Dermis microvascular lymphatic vessel endothelial cell (primary cell): ENCODE measurements at places on chromosomes 4 and X. TPM values are rescaled to one million over a fixed set of nuclear protein-coding genes. Genes with fewer than 3 reads are reported as not detected.
A peak's percentile ranks its signal among the peaks of the same experiment; 100 is the strongest.

Gene FABP2
- not detected in 2 replicates for total RNA-seq

Gene H2BW2
- total RNA-seq, result not detected in 2 replicates

Gene CRMP1
- 0.13 and 1.5 TPM in 2 replicates for total RNA-seq

Gene XK
- total RNA-seq, result under 0.01 TPM in 2 replicates

Gene LAP3
- total RNA-seq, result 92.7 and 125 TPM in 2 replicates

Gene RTL5
- total RNA-seq, result 0.13 and 0.38 TPM in 2 replicates

Gene DCAF4L1
- total RNA-seq, result 0.13 TPM in 2 replicates

Gene PABPC1L2A
- not detected in 2 replicates for total RNA-seq

Gene TMEM271
- total RNA-seq, result not detected in 2 replicates

Gene NMU
- total RNA-seq, result 0.13 TPM in 1 of 2 replicates, not detected in the other

Gene RHOXF2B
- total RNA-seq, result not detected in 2 replicates

Gene MXRA5
- not detected in 2 replicates for total RNA-seq

Gene PWWP3B
- total RNA-seq, result not detected in 2 replicates

Gene SSX2
- total RNA-seq, result not detected in 2 replicates

Gene APBB2
- total RNA-seq, result 23.0 and 30.9 TPM in 2 replicates

Gene EVC2
- 7.1 and 10.4 TPM in 2 replicates for total RNA-seq

DNA sequence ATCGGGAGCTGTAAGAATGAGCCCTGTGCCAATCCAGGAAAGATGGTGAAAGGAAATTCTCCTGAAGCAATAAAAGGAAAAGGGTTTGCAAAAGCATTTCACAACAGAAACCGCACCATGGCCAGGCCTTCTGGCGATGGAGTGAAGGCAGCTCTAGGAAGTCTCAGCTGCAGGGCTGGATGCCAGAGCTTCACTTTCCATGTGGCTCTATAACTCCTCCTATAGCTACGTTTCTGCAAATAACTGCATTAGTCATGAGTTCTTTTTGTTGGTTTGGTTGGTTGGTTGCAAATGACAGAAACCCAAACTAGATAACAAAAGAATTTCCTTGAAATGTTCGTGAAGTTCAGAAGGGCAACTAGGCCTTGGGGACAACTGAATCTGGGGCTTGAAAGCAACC lies 84.6 kb downstream of the RELL1 start:
- peak; percentile 13 for DNase-seq

DNA sequence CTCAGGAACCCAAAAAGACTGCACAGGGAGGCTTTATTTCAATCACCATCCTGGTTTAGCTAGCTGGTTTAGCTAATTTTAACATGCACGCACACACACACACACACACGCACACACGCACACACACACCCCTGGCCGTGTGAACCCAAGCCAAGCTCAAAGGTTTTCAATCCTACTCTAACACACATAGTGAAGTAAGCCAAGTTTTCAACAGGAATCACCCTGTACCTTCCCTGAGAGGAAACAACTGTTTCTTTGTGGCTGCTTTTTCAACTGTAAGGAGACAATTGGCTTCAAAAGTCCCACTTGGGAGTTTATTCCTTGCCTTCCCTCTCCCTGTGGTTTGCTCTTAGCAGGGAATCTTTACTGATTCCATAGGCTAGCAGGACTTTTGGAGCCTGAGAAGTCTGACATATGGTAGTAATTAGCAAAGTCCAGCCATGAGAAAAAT lies 98.9 kb upstream of the BMP3 start:
- no peak for DNase-seq

DNA sequence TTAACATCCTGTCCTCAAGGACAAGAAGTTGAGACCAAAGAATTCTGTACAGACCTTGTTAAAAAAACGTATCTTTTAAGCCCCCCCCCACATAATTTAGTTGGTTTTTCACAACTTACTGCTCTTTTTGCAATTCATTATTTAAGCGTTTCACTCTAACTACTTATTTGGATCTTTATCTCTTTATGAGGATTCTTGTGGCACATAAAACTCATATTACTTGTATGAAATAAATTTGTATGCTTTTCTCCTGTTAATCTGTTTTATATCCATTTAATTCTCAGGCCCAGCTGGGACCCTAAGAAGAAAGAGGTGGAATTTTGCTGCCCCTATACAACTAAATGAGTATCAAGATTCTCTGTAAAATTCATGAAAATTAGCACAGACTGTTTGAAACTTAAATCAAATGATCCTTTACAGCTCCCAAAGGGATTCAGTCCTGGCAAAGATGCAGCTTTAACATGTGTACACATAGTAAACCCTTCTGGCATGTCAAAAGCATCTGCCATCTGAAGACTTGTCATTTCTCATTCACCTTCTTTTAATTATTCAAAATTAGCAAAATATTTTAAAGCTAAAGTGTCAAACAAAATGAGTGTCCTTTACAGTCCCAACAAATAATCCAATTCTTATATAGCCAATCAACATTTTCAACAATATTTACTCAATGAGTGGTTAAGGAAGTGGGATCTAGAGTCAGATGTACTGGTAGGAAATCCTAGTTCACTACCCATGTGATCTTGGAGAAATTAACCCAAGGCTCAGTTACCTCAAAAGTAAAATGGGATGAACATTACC lies 17.7 kb downstream of the ARAP2 start:
- DNase-seq, result no peak

- no peak for DNase-seq
These were observed 27.5 kb upstream of the PLS3 start for GRCh38 chrX:115533485-115533884.

DNA sequence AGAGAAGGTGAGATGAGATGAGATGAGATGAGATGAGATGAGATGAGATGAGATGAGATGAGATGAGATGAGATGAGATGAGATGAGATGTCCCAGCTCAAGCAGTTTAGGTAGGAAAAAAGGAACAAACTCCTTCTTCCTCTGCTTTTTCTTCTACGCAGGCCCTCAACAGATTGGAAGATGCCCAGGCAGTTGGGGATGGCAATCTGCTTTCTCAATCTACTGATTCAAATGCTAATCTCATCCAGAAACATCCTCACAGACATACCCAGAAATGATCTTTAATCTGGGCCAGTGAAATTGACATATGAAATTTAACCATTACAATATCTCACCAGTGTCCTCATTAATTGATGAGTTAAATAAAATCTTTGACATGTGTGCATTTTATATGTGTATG lies 370.3 kb upstream of the SLC7A11 start:
- no peak for DNase-seq

- DNase-seq, result peak; percentile 78
These were observed 8.0 kb downstream of the TBC1D14 start for GRCh38 chr4:6917461-6918271.

GRCh38 chr4:138616775-138617174 lies 374.6 kb upstream of the SLC7A11 start:
- no peak for DNase-seq

- DNase-seq, result no peak
These were observed 116.4 kb upstream of the DGKK start for GRCh38 chrX:50586980-50587379.

- DNase-seq, result no peak
These were observed 5.3 kb upstream of the GPR82 start for GRCh38 chrX:41718481-41719235.

DNA sequence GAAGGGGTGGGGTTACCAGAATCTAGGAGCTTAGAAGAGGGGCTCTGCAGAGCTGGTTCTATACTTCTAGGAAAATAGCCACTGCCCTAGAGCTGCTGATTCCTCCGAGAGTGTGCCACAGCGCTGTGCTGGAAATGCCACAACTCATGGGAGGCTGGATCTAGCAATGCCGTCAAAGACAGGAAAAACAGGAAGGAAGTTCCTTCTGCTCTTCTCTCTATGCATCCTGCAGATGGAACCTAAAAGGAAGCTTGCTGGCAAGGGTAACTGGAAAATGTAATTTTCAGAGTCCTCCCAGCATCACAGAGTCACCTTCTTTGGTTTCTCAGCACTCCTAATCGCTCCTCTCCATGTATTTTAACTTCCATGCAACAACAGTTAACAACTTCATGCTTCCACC lies 121.2 kb upstream of the TLL1 start:
- peak; percentile 90 for DNase-seq

DNA sequence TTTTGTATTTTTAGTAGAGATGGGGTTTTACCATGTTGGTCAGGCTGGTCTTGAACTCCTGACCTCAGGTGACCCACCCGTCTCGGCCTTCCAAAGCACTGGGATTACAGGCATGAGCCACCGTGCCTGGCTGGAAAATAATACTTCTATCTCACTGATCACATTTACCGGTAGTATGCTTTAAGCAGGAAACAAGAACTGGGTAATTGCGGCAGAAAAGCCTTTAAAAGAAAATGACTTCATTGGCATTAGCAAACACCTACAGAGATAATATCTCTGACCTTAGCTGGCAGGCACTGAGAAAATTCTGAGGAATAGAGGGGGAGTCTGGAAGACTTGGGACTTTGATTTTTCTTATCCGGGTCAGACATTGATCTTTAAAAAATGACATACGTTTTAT lies 78.5 kb downstream of the SHROOM3 start:
- DNase-seq, result no peak

DNA sequence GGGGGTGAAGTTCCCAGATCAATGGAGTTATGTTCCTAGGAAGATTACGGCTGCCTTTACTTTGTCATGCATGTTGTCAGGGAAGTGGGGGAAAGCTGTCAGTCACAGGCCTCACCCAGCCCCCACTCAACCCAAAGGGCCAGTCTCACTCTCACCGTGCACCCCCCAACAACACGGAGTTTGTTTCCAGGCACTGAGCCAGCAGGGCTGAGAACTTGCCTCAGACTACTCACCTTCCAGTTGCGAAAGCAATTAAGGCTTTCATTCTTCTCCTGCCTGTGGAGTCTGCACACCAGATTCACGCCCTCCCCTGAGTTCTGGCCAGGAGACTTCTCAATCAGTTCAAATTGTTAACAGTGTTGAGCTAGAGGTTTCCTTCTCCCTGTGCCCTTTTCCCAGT lies 114.3 kb downstream of the SH3BGRL start:
- DNase-seq, result no peak

DNA sequence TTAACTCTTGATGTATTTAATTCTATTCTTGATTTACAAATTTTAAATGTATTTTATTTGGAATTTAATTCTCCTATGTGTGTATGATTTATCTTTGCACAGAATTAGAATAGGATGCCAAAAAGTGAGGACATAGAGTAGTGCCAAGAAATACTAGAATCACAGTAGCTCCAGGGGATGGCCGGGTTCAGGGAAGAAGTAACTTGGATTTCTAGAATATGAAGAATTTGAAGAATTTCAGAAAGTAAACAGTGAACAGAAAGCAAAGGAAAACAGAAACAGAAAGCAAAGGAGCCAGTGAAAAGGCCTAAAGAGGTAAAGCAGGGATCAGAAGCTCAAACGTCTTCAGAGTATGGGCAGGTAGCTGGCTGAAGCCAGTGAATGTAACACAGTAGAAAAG lies 1187.6 kb downstream of the RPA4 start:
- no peak for DNase-seq

DNA sequence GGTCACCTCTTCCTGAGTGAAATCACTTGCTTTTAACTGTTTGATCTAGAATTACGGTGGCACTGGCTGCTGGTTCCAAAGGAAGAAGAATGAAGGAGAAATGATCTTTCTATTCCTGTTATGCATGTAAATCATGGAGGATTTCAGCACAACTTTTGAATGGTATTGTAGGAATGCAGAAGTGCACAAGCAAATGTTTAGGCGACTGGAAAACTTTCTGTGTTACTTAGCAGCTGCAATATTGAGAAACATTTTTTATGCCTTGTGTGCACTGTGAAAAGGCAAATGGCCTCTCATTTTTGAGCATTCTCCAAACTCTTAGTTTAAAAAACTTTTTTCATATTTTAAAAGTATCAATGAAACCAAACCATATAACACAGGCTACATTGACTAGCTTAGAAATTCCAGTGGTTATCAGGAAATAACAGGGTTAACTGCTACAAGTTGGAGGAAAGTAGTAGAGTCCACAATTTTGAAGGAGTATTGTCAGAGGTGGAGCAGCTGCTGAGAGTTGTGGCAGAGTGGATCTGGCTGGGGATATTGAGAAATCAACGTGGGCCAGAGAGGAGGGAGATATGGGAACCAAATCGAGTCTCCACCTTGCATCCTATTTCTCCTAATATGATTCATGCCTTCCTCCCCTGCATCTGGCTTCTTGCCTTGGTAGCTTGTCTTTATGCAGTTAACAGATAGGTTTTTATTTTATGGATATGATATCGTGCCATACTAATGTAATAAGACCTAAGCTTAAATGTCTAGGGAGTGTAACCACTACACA lies 32.0 kb upstream of the FHL1 start:
- DNase-seq, result no peak

GRCh38 chr4:94621491-94622080 lies 136.2 kb upstream of the BMPR1B start:
- DNase-seq, result peak; percentile 61

DNA sequence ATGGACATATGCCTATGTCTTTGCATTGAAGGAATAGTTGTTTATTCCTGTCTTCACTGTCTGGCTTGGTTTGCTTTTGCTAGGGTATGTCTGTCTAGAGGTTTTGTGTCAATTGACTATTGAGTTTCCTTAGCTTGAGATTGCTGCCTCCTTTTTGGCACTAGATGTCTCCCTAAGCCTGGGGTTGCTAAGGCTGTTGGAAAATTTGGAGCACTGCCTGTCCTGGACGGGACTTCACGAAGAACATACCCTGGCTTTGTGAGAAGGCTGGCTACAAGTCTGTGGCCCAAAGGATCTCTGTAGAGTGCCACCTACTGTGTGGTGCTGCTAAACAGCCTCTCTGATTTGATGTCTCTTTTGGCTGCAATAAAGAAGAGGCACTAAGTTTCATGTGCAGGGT lies 183.8 kb upstream of the NUDT10 start:
- DNase-seq, result no peak

DNA sequence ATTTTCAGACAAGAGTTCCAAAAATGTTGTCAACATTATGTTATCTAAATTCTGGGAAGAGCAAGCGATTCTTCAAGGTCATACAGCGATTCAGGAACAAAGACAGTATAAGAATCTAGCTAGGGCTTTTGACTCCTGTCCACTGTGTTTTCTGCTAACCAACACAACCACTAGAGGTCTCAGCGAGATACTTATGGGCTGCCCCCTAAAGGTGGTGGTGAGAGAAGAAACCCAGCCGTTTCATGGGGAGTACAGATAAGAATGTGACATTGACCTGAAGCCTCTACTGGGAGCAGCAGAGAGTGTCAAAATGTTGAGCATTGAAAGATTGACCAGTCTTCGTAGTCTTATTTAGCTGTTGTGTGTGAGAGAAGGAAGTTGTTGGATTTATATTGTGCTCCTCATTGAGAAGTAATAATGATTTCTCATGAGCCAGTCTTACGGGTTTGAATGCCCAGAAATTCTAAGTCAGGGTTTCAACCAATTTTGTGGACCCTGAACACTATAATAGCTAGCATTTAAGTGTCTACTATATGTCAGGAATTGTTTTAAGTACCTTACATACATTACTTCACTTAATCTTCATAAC lies 168.3 kb downstream of the SPRY1 start:
- peak; percentile 69 for DNase-seq

GRCh38 chr4:140579278-140579677 lies 10.5 kb upstream of the UCP1 start:
- DNase-seq, result no peak

GRCh38 chrX:65723706-65724105 lies 56.3 kb downstream of the MSN start:
- DNase-seq, result peak; percentile 19

- DNase-seq, result peak; percentile 10
These were observed 201.6 kb downstream of the CPE start for GRCh38 chr4:165580351-165580905.

- DNase-seq, result no peak
These were observed 36.8 kb downstream of the NSD2 start for GRCh38 chr4:1907848-1908525.

GRCh38 chr4:149269835-149270234 lies 545.8 kb downstream of the IQCM start:
- no peak for DNase-seq
